WTC11 (cell line): ENCODE measurements at places on chromosomes 1 and 21. TPM values are rescaled to one million over a fixed set of nuclear protein-coding genes. Genes with fewer than 3 reads are reported as not detected.
A peak's percentile ranks its signal among the peaks of the same experiment; 100 is the strongest.

DNA sequence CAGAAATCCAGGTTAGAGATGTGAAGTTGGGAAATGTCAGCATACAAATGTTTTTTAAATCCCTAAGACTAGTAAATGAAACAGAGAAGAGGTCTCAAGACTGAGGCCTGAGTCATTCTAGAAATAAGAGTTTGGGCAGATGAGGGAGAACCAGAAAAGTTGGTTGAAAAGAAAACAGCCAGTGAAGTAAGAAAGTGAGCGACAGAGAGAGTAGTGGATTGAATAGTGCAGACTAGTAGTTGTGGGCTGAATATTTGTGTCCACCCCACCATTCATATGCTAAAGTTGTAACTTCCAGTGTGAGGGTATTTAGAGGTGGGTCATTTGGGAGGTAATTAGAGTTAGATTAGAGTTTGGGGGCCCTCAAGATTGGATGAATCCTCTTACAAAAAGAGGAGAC is 889.2 kb downstream of the TTLL7 start:
- DNase-seq: no peak

Gene OR2T5
- total RNA-seq: not detected in 3 replicates

- no peak for DNase-seq
These were observed 12.1 kb downstream of the CAPN8 start for GRCh38 chr1:223653431-223653830.

DNA sequence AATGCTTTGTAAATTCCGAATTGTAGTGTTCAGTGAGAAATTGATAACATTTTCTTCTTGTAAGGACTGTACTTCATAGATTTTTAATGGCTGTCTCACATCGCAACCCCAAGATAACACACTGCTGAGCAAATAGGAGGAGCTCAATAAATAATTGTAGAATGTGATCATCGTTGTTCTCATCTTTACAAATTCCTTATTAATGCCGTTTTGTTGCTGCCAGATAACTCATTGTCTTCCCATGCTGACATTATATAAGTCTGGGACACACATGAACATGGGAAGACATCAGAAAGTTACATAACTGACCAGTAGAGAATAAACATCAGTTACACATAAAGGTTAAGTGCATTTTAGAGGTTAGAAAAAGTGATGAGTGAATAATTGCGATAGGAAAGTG is 46.4 kb upstream of the TSPAN2 start:
- DNase-seq: no peak

DNA sequence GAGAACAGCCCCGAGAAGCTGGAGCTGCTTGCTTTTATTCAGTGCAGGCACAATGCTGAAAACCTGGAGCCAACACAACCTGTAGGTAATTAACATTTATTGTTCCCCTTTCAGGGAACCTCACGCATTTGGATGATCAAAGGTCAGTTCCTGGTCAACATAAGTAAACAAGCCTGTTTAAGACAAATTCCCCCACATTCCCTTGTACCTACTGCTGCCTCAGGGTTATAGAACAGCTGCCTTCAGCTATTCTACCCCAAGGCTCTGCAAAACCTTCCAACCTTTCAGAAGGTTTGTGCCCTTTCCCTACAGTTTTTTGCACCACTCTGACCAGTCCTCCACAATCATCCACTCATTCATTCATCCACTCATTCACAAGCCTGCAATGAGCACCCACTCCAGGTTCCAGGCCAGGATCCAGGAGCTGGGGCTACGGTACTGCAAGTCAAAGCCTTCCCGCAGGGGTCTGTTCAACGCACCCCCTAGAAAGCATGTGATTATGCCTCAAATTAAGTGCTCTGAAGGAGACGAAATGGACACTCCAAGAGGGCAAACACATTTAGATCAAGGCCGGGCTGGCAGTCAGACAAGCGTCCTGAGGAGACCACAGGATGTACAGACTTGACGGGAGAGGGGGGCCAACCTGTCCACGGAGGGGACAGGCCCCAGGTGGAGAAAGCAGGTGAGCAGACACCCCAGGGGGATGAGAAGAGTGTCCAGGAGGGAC is 683.9 kb downstream of the MATN1 start:
- no peak for DNase-seq

GRCh38 chr21:40633048-40633447 is 213.9 kb downstream of the DSCAM start:
- no peak for DNase-seq

GRCh38 chr1:162196387-162196786 is 126.9 kb downstream of the NOS1AP start:
- DNase-seq: no peak

Gene OR2G6
- not detected in 3 replicates for total RNA-seq

GRCh38 chr1:100810360-100810759 is 84.3 kb downstream of the EXTL2 start:
- DNase-seq: no peak

DNA sequence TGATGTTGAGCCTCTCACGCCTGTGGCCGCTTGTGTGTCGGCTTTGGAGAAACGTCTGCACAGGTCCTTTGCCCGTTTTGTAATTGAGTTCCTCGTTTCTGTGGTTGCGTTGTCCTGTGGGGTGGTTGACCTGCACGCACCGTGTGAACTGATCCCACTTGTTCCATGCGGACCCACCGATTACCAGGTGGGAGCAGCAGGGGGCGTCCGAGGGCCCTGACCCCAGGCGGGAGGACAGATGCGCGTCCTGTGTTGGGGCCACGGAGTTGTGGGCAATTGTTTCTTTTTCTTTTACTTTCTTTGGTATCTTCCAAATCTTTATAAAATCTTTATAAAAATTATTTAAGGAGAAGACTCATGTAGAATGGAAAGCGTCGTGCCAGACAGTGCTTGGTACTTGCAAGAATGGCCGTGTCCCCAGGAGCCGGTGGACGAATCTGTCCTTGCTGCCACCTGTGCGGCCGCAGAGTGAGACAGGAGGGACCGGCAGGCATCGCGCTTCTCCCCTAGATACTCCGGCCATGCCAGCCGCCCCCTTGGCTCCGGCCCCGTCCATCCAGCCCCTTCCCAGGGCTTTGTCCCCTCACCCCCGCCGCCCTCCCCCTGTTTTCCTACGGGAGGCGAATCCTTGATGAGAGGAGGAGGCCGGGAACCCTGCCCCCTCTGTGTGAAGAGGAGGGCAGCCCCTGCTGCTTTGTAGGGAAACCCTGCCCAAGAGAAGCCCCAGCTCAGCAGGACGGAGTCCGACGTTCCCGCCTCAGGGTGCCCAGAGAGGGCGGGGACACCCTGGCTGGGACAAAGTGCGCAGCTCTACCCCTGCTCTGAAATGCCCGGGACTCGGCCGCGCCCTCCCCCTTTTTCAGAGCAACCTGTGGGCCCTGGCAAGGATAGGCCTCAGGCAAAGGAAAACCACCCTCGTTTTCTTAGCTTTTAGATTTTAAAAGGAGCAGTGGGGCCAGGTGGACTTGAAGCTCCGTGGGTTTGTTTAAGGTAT is 41.7 kb downstream of the PRKCZ start:
- DNase-seq: peak; percentile 83

- no peak for DNase-seq
These were observed 181.2 kb upstream of the SGIP1 start for GRCh38 chr1:66352792-66353191.

GRCh38 chr1:41342774-41343355 is 18.4 kb upstream of the FOXO6 start:
- no peak for DNase-seq

Gene ANKRD13C
- total RNA-seq: 20.0 to 22.5 TPM (median 21.0 TPM) in 3 replicates

- DNase-seq: no peak
These were observed 9.6 kb downstream of the PM20D1 start for GRCh38 chr1:205840146-205840923.

Gene ARL8A
- total RNA-seq: 47.2 to 58.5 TPM (median 50.9 TPM) in 3 replicates

DNA sequence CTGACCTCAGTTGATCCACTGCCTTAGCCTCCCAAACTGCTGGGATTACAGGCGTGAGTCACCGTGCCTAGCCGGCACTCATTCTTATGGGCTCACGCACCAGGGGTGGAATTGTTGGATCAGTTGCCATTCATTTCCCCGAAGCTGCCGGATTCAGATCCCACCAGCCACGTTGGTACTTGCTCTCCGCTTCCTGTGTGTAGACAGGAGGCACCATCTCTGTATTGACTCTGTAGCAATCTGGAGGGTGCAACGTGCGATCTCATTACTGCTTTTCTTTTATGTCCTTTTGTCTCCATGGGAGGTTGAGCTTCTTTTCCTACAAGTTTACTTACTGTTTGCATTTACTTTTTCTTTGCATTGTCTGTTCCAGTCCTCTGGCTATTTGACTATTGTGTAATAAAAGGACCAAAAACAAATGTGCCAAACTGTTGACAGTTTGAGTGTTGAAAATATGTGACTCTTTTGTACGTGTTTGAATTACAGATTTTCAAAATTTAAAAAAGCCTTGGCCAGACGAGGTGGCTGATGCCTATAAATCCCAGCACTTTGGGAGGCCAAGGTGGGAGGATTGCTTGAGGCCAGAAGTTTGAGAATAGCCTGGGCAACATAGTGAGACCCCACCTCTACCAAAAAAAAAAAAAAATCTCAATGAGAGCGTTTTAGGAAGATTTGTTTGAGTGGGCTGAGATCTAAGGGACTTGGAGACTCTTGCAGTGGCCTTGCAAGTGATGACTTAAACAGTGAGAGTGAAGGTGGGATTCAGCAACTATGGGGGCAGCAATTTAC is 39.1 kb downstream of the SPSB1 start:
- no peak for DNase-seq

GRCh38 chr1:65105596-65105995 is 42.4 kb upstream of the AK4 start:
- DNase-seq: no peak

DNA sequence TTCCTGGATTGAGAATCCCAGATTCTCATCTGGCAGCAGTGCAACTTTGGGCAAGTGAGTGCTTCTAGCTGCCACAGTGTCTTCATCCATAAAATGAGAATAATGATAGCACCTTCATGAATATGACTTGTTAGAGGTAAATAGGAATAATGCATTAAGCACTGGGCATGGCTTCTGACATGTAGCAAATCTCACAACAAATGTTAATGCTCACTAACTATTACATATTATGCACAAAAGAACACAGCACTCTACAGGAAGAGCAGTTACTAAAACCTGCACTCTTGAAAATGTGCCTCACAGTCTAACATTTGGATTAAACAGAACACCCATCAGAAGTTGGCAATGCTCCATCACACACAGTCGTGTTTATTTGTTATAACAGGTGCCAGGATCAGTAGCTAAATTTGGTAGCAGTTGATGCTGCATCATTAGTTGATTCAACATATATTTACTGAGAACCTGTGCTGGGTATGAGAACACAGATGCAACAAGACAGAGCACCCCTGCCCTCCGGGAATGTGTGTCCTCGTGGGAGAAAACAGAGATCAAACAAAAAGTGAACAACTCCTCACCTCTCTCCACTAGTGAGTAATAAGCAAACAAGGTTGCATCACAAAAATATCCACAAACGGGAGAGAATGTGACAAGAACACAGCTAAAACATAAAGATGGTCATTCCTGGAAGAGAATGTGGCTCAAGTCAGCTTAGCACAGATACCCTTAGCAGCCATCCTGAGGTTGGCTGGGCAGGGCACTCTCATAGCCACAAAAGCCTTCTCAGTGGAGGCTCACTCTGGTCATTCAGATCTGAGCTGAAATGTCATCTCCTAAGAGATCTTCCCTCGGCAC is 26.2 kb upstream of the LBR start:
- DNase-seq: no peak

DNA sequence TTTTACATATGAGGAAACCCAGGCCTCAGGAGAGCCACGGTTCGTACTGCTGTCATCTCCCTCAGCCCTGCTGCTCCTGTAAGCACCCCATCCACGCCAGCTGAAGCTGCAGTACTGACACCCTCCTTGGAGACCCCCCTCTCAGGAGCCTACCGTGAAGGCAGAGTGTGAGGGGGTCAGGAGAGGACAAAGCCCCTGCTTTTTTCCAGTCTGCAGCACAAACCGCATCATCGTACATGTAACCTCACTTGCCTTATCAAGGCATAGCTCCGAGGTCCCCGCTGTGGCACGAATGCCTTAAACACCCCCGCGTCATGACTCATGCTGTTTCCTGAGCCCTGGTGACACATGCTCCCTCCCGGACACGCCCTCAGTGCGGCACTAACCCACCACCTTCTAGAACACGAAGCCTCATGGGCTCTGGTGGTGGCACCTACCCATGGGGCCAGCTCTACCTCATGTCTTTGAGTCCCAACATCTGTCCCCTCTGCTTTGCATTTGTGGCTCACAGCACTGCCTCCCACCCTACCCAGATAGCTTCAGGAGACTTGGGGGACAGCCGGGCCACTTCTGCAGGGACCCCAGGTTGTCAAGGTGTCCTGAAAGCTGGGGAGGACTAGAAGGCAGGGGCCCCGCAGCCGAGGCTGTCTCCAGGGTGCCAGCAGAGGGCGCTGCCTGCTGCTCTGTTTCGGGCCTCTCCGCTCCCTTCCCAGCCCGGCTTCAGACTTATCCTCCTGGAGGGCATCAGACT is 4.9 kb downstream of the SH3BGRL3 start:
- DNase-seq: peak; percentile 86

- no peak for DNase-seq
These were observed 42.9 kb upstream of the CD2 start for GRCh38 chr1:116711263-116711840.

DNA sequence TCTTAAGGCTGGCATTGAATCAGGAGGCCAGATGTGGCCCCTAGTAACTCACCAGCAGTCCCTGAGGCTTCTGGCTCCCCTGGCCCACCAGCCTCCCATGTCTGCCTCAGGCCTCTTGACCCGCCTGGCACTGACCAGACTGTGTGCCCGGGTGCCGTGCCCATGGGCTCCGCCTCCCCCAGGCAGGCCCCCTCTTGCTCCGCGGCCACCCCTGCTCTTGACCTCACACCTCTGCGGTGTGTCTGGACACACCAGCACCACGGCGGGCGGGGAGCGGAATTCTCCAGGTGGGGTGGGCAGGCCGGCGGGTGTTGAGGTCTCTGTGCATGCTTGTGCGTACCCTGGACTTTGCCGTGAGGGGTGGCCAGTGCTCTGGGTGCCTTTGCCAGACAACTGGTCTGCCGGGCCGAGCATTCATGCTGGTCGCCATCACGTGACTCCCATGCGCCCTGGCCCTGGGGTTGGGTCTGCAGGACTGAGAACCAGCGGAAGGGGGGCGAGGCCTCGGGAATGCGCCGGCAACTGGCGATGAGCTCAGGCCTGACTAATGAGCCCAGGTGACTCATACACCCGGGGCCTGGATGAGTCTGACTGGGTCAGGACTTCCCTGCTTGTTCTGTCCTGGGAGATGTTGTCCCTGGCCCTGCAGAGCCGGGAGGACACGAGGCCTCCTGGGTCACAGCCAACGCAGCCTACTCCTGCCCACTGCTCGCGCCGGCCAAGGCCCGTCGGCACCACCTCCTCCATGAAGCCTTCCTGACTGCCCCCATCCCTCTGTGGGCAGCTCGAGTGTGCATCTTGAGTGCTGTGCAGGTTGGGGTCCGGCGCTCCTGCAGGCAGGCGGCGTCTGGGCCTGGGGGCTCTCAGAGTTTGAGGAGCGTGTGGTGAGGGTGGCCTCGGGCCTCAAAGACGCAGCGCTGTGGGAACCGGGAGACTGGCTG is 22.6 kb downstream of the COL18A1 start:
- DNase-seq: peak; percentile 66

Gene MYBPHL
- total RNA-seq: 0.23 to 1.2 TPM (median 0.94 TPM) in 3 replicates

DNA sequence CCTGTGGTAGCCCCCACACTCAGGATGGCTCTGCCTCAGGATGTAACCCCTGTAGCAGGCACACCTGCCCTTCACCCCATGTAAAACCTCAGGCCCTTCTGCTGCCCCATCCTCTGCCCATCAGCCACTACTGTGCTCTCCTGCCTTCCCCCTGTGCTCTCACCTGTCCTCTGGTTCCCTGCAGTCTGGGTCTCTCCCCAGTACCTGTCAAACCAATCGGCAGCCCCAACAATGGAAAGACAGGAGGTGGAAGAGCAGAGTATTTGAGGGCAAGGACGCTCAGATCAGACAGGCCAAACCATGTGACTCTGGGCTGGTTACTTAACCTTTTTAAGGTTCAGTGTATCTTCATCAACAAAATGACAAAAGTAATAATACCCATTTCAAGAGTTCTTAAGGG is 30.9 kb downstream of the SMIM12 start:
- DNase-seq: no peak

- no peak for DNase-seq
These were observed 17.4 kb downstream of the DYNLT5 start for GRCh38 chr1:66769512-66770229.
